ENCODE measurements at places on chromosomes 12 and 14.

GRCh38 chr14:45246691-45247090 is 6.3 kb downstream of the MIS18BP1 start:
- no peak for DNase-seq

- no peak for DNase-seq
Measured at GRCh38 chr12:91127751-91128150, 16.5 kb upstream of the LUM start.

DNA sequence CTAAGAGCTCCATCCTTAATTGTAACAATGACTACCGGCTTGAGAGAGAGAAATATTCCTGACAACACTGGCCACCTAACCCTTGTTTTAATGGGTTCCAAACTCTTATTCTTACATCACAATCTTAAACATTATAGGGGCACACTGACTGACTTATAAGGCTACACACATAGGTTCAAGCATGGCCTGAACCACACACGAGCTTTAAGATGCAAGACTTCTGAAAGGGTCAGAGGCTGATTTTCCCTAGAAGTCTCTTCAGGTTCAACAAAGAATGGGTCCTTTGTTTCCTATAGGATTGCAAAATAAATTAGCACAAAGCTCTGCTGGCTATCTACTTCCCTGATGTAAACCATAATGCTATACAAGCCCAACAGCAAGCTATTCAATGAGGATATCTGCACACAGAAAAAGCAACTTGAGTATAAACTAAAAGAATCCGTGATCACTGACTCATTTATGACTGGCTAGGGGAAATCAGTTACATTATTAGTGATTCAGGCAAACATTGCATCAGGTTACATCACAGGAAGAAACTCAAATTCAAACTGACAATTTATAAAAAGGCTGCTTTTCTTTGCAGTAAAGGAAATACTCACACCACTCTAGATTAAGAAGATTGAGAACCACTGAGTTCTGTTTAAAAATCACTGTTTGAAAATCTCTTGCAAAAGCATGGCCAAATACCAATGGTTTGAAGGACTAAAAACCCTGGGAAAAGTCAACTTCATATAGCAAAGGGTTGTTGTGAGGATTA is 8.5 kb downstream of the BTG1 start:
- peak; percentile 38 for DNase-seq

DNA sequence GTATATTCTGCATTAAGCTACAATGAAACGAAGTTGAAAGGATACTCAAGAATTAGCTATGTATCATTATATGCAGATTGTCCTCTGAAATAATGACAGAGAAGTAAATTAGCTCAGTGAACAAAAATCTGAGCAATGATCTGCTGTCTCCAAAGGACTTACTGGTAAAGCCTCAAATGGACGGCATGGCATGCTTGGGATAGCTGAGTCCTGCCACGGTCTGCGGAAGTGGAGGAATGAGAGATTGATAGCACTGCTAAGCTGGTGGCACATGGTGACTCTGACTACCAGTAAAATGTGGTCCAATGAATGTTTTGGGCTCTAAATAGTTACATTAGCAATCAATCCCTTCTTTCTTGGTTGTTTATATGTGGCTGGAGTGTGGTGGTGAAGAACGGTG is 3.7 kb upstream of the DENND5B start:
- no peak for DNase-seq

DNA sequence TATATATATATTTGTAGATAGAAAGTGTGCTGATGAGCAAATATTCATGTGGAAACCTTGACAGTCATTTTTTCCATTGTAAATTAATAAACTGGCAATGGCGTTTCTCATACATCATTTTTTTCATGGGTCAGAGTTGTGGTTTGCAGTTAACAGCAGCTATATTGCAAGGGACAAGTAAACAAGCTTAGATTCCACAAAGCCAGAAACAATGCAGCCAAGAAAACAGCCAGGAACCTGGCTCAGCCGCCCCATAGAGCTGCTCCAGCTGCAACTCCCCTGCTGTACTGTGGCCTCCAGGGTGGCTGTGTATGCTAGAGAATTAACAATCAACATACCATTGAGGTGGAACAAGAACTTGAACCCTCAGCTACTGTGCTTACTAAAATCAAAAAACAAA is 298.2 kb downstream of the TMEM132D start:
- no peak for DNase-seq

- peak; percentile 64 for DNase-seq
Measured at GRCh38 chr12:47819138-47819895, 386 bp downstream of the HDAC7 start.

GRCh38 chr12:94560431-94561221 is 89.7 kb downstream of the TMCC3 start:
- DNase-seq = peak; percentile 62

DNA sequence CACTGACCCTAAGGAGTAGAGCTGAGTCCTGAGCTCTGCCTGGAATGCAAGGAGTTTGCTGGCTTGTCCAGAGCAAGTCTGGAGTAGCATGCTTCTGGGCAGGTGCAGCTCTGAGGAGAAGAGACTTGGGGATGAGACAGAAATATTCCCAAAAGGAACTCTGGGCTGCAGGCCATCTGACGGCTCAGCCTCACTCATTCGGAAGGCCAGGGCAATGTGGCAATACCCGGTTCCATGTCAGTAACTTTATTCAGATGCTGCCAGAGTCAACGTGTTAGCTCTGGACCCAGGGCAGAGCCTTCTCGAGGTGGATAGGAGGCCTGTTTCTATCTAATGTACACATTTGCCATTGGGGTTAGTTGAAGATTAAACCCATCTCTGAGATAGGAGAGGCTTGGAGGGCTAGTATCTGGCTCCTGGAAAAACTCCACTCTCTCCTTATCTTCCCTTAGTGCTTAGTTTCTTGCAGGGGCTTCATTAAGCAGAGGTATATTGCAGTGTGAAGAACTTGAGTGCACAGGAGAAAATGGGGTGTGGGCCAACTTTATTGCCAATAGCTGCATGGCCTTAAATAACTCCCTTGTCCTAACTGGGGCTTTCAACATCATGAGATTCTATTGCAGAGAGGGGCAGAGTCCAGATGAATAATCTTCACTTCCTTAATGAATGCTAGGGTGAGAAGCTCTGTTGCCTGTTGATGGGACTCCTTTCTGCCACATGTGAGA is 65.6 kb downstream of the NTF3 start:
- no peak for DNase-seq

- DNase-seq = peak; percentile 56
Measured at GRCh38 chr12:105330931-105331804, 677 bp downstream of the C12orf75 start.

DNA sequence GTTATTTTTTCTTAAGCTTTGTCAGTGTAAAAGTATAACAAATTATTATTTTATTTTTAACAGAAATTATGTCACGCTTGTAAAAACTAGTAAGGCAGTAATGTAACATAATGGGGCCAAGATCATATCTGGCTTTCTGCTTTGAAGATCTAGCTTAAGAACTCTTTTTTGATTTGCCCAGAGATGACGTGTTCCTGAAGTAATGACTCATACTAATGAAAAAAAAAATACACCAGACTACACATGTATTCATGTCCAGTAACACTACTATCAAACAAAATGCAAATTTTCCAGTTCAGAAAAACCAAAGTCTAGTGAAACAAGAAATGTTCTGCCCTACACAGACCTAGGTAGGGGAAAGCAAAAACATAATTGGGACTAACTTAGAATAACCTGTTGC is 432.2 kb upstream of the ATXN7L3B start:
- DNase-seq = no peak

- peak; percentile 77 for DNase-seq
Measured at GRCh38 chr12:111529424-111530368, 69.4 kb downstream of the ATXN2 start.

DNA sequence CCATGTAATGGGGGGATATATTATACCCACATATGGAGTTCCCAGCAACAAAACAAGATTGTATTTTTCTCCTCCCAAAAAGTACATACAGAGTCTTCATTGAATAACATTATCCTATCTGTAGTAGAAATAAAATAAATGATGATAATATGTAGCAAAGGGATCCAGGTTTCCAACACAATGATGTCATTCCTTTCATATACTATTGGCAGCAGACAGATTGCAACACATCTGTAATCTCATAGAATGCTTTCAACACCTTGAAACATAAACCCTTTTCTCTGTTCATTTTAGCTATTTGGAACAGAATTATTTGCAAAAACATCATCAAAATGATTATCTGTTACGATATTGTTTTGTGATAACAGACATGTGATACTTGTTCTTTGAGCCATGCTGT is 317.6 kb downstream of the DPF3 start:
- DNase-seq = no peak

DNA sequence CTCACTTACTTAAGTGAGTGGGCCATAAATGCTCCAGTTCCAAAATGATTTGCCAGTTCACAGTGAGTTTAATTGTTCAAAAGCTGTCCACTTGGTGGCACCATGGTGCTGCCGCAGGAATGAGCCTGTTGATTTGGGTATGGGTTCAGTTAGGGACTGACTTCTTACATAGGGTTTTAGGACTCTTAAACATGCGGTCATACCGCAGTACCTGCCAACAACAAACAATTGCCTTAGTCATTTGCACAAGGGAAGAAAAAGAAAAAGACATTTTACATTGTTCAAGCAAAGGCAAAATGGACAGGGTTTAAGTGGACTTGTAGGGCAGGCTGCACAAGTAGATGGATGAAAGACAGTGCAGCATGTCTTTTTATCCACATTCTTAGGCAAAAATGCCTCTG is 80.0 kb upstream of the DBX2 start:
- peak; percentile 53 for DNase-seq

- no peak for DNase-seq
Measured at GRCh38 chr12:105233041-105233905, 2.7 kb downstream of the APPL2 start.

GRCh38 chr12:65885716-65886115 is 61.4 kb downstream of the HMGA2 start:
- DNase-seq = no peak

DNA sequence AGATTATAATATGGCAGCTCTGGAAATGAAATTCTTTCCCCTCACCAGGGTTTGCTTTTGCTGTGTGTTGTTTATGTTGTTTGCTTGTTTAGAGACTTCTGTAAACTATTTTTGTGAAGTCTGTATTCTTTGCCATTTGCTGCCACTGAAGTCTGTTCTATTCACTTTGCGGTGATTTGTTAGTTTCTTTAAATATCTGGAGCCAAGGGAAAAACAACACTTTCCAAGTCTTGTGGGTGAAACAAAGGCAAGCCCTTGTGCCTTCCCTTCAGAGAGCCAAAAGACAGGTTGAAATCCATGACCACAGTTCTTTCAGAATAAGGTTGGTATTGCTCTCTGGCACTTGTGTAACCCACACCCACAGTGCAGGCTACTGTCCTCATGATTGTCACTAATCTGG is 59.5 kb upstream of the RNU6-7 start:
- no peak for DNase-seq

- DNase-seq = no peak
Measured at GRCh38 chr14:50961605-50962221, 17.4 kb upstream of the PYGL start.

GRCh38 chr14:75141062-75141461 is 14.2 kb upstream of the NEK9 start:
- no peak for DNase-seq

DNA sequence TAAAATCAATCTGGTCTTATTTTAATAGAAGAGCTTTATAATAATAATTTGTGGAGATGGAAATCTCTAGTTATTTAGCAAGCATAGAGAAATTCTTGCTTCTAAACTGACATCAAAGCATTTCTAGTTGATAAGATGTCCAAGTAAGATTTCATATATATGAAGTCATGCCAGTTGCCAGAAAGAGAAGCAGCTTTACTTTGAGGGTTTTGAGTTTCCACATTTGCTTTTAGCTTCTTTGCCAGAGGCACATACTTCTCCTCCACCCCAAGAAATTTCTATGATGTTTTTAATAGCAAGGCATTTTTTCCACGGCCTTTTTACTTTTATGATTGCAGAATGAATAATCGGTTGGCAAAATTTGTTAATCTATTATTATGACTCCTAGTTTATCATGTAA is 24.2 kb upstream of the YAF2 start:
- DNase-seq = no peak

DNA sequence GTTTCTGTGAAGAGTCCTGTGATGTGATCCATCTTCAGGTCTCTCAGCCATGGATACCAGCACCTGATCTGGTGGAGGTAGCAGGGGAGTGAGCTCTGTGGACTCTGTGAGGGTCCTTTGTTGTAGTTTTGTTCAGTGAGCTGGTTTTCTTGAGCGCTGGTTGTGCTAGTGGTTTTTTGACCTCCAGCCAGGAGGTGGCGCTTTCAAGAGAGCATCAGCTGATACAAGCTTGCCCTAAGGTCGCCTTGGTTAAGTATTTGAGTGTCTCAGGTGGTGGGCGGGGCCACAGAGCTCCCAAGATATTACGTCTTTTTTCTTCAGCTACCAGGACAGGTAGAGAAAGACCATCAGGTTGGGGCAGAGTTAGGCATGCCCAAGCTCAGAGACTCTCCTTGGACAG is 139.7 kb downstream of the TTLL5 start:
- DNase-seq = no peak

DNA sequence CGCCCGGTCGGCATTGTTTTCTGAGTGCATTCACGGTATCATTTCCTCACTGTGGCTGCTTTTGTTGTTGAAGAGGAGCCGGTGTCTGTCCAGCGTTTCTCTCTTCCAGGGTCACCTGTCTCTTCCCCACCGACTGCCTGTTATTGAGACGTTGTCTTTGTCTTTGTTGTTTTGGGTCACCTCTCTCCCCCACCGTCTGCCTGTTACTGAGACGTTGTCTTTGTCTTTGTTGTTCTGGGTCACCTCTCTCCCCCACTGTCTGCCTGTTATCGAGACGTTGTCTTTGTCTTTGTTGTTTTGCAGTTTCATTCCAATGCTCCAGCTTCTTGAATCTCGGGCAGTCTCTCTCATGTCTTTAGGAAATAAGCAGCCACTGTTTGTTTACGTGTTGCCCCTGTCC is 69.9 kb downstream of the DDX51 start:
- DNase-seq = no peak

DNA sequence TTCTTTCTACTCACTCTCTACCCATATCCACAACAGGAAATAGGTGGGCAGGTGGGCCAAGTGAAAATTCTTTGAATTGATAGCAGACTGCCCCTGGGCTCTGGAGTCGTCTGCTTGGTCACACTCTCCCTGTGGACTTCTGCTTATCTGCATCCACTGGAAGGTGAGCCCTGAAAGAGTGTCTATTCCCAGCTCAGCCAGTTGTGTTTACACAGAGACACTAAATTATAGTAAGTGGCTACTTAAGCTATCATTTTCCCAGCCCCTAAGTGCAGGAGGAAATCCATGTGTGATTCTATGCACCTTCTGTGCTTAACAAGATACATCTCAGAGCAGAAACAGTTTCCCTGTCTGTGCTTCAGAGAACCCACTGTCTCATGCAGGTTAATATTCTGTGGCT is 338.4 kb downstream of the FUT8 start:
- DNase-seq = no peak

DNA sequence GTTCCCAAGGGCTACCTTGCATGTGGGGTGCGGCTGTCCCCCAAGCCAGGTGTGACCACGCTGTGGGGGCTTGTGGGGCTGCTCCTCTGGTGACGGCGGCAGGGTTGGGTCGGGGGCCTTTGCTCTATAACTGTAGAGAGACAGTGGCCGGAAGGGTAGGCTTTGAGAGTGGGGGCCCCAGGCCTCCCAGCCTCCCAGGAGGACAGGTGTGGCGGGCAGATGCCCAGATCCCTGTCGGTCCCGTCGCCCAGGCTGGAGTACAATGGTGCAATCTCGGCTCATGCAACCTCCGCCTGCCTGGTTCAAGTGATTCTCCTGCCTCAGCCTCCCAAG is 2.7 kb upstream of the GPR132 start:
- no peak for DNase-seq

All from OCI-LY7 (cell line).